Gastroesophageal sphincter (tissue), 4 donors: ENCODE measurements at places on chromosomes 2 and 18. TPM values are rescaled to one million over a fixed set of nuclear protein-coding genes. Genes with fewer than 3 reads are reported as not detected.

GRCh38 chr2:238652771-238653157 lies 195.1 kb upstream of the TWIST2 start:
- no peak for ATAC-seq

Gene SERPINB4
- not detected for total RNA-seq

- no peak for ATAC-seq
Observed at GRCh38 chr2:158205215-158205614, 103.5 kb downstream of the UPP2 start.

GRCh38 chr18:24031318-24031717 lies 16.8 kb downstream of the TTC39C start:
- ATAC-seq: no peak

Gene TLX2
- total RNA-seq: not detected

GRCh38 chr2:159933040-159933726 lies 129.2 kb downstream of the PLA2R1 start:
- ATAC-seq: no peak

DNA sequence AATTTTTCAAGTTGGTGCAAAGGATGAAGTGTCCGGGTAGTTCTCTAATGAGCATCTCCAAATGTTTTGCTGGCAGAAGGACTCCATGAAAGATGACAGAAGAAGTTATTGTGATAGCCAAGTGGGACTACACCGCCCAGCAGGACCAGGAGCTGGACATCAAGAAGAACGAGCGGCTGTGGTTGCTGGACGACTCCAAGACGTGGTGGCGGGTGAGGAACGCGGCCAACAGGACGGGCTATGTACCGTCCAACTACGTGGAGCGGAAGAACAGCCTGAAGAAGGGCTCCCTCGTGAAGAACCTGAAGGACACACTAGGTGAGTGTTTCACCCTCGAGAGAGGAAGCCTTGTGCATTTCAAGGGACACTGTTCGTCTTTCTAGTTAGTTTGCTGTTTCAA lies 110.3 kb downstream of the NCK2 start:
- no peak for ATAC-seq

- ATAC-seq: peak; percentile 26
Observed at GRCh38 chr2:110120171-110121051, 4.8 kb upstream of the MALL start.

DNA sequence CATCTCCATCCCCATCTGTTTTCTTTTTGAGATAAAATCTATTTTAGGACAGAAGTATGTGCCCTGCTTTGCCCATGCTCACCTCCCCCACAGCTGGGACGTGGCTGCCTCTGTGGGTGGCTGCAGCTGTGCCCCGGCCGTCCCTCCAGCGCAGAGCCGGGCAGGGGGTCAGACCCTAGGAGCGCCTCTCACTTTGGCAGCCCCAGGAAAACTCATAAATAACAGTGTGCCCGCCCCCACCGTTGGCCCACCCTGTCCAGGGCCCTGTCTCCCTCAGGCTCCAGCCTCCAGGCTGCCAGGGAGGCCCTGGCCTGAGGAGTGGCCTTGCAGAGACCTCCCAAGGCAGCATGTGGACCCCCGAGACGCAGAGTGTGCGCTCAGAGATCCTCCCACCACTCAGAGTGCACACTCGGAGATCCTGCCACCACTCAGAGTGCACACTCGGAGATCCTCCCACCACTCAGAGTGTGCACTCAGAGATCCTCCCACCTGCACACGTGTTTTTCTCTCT lies 178.1 kb downstream of the TWIST2 start:
- ATAC-seq: no peak

- ATAC-seq: no peak
Observed at GRCh38 chr2:109066501-109066900, 62.5 kb upstream of the SH3RF3 start.

GRCh38 chr2:222518570-222519381 lies 94.4 kb downstream of the SGPP2 start:
- ATAC-seq: peak; percentile 83

Gene BUB1
- 0.40 TPM for total RNA-seq

DNA sequence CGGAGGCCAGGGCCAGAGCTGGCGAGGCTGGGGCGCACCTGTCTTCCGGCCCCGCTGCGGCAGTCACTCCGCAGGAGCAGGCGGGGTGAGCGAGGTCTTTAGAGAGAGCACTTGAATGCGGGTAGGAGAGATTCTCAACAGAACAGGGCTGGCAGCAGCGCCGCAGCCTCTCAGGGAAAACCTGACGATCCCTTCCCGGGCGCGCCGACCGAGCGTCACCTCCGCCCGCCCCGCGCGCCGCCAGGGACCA lies 526 bp downstream of the PRKRA start:
- no peak for ATAC-seq

GRCh38 chr2:45763255-45763654 lies 111.8 kb downstream of the PRKCE start:
- ATAC-seq: no peak

GRCh38 chr2:65071499-65072180 lies 15.4 kb downstream of the CEP68 start:
- no peak for ATAC-seq

- ATAC-seq: no peak
Observed at GRCh38 chr18:50924372-50924771, 43.5 kb upstream of the ELAC1 start.
